ENCODE measurements at places on chromosomes 7 and 10.

GRCh38 chr7:64884913-64885370, 18.1 kb upstream of the ZNF273 start:
- no peak for DNase-seq

GRCh38 chr10:113666682-113667252, 2.9 kb upstream of the NRAP start:
- peak; percentile 65 for DNase-seq

DNA sequence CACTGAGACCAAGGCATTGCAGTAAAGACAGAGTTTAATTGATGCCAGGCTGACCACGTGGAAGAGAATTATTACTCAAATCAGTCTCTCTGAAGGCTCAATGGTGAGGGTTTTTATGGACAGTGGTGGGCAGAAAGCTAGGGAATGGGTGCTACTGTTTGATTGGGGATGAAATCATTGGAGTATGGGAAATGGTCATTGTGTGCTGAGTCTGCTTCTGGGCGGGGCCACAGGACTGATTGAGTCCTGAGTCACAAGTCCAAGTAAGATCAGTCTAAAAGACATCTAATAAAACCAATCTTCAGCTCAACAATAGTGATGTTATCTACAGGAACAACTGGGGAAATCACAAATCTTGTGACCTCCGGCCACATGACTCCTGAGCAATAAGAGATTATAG, 868.4 kb downstream of the SORCS3 start:
- no peak for DNase-seq

DNA sequence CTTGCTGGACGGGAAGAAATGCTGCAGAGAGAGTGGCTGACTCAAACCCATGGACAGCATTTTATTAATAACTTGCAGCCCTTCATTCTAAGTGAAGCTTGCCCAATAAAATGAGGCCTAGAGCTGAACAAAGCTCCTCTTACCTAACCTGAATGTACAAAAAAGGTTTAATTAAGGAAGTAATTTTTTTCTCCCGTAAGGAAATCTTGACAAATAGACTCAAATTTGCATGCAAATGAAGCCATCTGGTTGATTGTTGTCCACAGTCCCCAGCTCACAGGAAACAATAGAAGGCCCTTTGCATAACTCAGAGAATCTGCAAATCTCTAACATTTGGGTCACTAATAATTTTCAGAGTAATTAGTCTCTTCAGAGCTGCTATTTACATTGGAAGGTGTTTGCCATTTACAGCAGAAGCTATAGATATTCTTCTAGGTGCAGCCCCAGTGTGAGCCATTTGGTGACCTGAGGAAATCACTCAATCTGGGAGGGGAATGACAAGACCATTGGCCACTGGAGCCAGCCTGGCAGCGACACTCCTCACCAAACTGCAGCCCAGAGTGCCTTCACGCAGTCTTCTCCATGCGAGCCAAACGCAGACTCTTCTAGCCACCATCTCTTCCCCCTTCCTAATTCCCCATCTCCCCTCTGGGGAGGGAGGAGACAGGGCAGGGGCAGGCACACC, 483.0 kb upstream of the C7orf33 start:
- DNase-seq: no peak

DNA sequence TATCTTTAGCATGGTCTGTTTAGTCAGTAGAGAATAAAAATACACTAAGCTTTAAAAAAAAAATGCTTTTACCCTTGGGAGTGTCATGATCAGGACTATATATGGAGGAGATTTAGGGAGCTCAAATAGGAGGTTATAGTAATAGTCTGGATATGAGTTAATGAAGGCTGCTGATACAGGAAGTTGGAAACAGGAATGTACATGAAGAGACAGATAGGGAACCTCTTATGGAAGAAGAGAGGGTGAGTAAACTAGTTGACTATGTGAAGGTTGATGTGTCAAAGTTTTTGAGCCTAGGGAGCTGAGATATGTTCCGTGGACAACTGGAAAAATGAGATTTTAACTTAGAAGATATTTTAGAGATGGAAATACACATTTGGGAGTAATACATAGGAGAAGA, 472.0 kb upstream of the FZD8 start:
- DNase-seq: no peak

DNA sequence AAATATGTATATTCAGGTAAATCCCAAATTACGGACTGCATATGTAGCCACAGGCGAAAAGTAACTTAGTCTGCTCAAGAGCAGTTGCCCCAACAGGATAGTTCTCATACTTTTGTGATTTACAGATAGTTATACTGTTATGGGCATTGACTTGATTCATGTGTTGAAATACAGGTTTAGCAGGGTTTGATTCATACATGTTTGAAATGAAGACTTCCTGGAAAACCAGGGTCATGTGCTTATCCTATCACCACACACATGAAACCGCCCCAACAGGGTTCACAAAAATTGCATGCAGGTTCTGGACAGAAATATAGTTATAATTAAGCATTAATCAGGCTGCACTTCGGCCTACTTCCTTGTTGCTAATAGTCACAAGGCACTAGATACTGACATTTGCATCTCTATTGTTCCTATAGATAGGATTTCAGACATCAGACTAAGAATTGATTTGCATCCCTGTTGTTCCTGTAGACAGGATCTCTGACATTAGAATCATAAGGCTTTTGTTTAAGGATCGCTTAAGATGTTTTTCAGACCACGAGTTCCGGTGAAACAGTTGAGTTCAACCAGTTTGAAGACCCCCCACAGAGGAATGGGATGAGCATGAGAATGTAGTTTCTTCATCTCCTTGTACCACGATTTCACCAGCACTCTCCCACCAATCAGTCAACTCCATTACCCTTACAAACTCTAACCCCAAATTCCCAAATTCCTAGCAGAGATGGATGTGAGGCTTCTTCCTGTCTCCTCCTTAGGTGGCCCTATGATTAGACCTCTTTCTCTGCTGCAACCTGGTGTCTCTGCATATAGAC, 2.0 kb upstream of the ZNF398 start:
- no peak for DNase-seq

DNA sequence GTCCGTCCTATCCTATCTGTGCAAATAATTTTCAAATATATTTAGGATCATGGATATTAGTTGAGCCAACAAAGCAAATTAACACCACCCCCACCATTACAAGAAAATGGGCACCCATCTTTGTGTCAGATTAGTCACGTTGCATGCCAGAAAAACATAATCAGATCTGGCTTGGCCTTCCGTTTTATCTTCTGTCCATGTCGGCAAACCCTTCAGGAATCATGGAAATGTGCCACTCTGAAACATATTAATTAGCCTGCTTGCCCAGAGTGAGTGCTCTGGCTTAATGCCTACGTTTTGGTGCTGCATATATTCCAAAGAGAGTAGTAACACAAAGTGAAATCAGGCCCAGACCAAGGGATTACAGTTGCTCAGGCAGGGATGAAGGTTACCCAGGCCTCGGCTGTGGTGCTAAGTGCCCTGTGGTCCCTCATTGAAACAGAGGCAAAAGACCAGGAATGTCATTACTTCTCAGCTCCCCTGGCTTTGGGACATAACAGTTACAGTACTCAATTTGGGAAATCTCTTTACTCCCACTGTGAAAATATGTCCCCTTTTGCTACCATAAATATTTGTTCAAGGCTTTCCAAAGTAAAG, 154.0 kb upstream of the LSM8 start:
- DNase-seq: no peak

DNA sequence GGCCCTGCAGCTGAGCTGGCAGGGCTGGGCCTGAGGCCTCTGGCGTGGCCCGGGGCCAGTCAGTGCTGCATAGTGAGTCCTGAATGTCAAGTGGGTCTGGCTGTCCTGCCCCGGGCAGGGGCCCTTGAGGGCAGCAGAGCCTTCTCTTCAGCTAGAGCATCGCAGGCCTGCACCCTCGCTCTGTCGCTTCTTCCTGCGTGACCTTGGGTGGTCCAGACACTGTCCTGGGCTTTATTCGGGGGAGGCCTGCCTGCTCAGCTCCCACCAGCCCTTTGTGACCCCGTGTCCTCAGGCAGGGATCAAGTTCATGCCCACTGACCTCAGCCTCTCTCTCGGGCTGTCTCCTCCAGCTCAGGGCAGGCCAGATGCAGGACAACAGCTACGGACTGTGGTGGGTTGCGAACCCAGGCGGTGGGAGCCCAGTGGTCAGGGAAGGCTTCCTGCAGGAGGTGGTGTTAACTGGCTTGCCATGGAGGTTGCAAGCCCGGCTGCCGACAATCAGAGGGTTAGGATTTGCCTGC, 3.4 kb downstream of the TTYH3 start:
- DNase-seq: no peak

DNA sequence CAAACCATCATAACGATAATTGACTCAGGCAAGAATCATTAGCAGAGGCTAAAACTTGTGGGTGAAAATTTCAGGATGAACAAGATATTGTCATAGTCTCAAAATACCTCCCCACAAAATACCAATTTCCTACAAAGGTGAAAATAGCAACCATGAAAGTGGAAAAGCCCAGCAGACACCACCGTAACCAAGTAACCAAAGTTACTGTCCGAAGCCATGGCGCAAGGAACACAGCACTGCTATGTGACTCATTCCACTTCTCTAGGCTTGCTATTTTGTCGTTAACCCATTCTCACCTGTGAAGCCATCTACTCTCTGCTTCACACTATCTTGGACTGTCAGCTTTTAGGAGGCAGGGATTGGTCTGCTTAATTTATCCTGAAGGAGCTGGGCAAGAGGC, 113.8 kb upstream of the CACUL1 start:
- no peak for DNase-seq

DNA sequence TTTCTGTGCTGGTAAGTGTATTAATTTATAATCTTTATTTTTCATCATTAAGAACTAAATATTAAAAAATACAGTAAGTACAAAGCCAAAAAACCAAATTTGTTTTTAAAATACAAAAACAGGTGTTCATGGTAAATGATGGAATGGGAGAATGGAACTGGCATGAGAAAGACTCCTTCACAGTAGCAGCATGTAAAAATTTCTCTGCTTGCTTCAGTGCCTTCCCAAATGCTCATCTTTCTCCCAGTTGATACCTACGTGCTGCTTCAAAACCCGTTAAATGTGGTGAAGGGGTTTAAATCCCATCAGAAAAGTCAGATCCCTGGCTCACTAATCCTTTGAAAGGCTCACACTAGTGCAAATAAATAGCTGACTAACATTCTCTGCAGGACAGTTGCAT, 4.2 kb downstream of the RNF133 start:
- no peak for DNase-seq

- DNase-seq: no peak
These were observed 16.9 kb downstream of the DYDC2 start for GRCh38 chr10:80373502-80373901.

DNA sequence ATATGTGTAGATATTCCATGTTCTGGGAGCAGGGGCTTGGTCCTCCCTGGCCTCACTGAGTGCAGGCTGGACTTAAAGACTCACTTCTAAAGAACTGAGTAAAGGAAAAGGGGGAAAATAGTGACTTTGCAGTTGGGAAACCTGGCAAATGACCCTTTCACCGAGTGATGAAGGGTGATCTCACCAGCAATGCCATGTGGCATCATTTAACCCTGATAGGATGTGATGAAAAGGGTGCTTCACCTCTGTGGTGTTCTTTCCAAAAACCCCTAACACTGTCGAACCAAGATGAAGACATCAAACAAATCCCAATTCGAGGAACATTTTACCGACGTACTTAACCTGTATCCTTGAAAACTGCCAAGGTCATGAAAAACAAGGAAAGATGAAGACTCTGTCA, 71.9 kb downstream of the AOAH start:
- no peak for DNase-seq

- DNase-seq: no peak
These were observed 11.1 kb upstream of the CNNM1 start for GRCh38 chr10:99318048-99318447.

All from T-helper 2 cell (primary cell).